Fibroblast of lung (primary cell): ENCODE measurements at places on chromosomes 12 and 14. TPM values are rescaled to one million over a fixed set of nuclear protein-coding genes. Genes with fewer than 3 reads are reported as not detected.

ERO1A gene
- 28.5 and 34.5 TPM in 2 replicates for total RNA-seq

TMEM179 gene
- total RNA-seq: under 0.01 TPM in 1 of 2 replicates, not detected in the other

KRT1 gene
- not detected in 2 replicates for total RNA-seq

DIP2B gene
- total RNA-seq: 19.5 and 21.0 TPM in 2 replicates

DIO2 gene
- 0.77 and 3.3 TPM in 2 replicates for total RNA-seq

TAS2R9 gene
- total RNA-seq: 0.17 TPM in 1 of 2 replicates, not detected in the other

PROX2 gene
- not detected in 2 replicates for total RNA-seq

CLEC1B gene
- total RNA-seq: not detected in 2 replicates

KRT78 gene
- not detected in 2 replicates for total RNA-seq

AMHR2 gene
- not detected in 2 replicates for total RNA-seq

GNG2 gene
- total RNA-seq: 19.0 and 21.5 TPM in 2 replicates

COX8C gene
- 0.33 TPM in 1 of 2 replicates, not detected in the other for total RNA-seq

KCNH3 gene
- 0.17 and 0.26 TPM in 2 replicates for total RNA-seq

C12orf50 gene
- under 0.01 TPM in 1 of 2 replicates, not detected in the other for total RNA-seq

KCNC2 gene
- not detected in 2 replicates for total RNA-seq

PWP1 gene
- total RNA-seq: 42.3 and 51.1 TPM in 2 replicates

PTGER2 gene
- total RNA-seq: 30.0 and 38.8 TPM in 2 replicates
